Tracheal epithelial cell (primary cell): ENCODE measurements at places on chromosomes 11 and 22. TPM values are rescaled to one million over a fixed set of nuclear protein-coding genes. Genes with fewer than 3 reads are reported as not detected.

Gene MMP8
- total RNA-seq = 0.24 TPM in 1 of 2 replicates, not detected in the other

Gene UBASH3B
- 10.0 and 16.1 TPM in 2 replicates for total RNA-seq

Gene SLN
- total RNA-seq = 1.4 TPM in 1 of 2 replicates, not detected in the other

Gene FTH1
- total RNA-seq = 1,587 and 1,777 TPM in 2 replicates

Gene LRRC74B
- not detected in 2 replicates for total RNA-seq
